AG10803 (cell line): ENCODE measurements at places on chromosomes 1 and 21.
A peak's percentile ranks its signal among the peaks of the same experiment; 100 is the strongest.

GRCh38 chr1:45654540-45655280, 30.9 kb upstream of the CCDC17 start:
- peak; percentile 34 for DNase-seq

DNA sequence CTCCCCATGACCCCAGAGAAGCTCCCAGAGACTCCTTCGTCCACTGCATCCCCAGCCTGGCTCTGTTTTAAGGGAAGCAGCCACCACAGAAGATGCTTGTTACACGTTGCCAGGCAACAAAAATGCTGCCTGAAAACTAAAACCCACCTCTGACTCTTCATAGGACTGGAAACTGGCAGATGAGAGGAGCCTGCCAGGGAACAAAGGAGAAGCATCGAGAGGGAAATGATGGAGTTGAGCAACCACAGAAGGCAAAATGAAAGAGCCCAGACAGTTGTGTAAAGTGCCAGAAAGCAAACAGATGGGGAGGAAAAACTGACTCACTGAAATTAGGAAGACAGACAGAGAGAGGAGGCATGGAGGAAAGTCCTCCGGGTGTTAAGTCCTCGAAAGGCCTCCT, 118.4 kb downstream of the KCNN3 start:
- peak; percentile 89 for DNase-seq

- no peak for DNase-seq
Observed at GRCh38 chr1:114390361-114390760, 120.6 kb downstream of the TRIM33 start.

GRCh38 chr1:23664837-23665795, 26.5 kb upstream of the RPL11 start:
- peak; percentile 32 for DNase-seq

- DNase-seq, result no peak
Observed at GRCh38 chr1:55860798-55861519, 645.8 kb upstream of the USP24 start.
